ENCODE measurements at places on chromosomes 5 and 9. TPM values are rescaled to one million over a fixed set of nuclear protein-coding genes. Genes with fewer than 3 reads are reported as not detected.

DNA sequence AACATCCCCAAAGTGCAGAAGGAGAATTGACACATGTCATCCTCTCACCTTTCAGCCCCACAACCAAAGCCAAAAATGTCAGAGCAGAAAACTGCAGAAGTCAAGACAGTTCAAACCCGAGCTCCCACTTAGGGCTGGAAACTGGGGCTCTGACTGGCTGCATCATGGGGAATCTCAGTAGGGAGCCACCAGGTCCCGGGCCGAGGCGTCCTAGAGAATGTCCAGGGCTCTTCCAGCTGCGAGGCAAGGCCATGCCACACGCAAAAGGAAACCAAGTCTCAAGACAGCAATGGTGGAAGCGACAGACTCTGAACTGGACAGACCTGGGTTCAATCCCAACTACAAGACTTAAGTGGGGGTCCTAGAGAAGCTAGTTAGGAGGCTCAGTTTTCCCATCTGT lies 13.8 kb downstream of the SH3PXD2B start:
- no peak for DNase-seq

- no peak for DNase-seq
Measured at GRCh38 chr5:82111191-82111590, 139.4 kb downstream of the ATG10 start.

DNA sequence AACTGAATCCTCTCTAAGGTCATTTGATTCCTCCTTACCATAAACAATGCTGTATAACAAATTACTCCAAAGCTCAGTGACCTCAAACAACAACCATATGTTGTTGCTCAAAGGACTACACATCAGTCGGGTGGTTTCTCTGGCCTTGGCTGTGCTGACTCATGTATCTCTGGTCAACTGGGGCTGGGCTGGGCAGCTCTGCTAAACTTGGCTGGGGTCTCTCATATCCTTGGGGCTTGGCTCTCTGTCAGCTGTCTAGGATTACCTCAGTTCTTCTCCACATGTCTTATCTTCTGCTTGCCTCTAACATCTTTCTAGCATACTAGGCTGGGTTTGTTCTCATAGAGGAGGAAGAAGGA lies 86.4 kb downstream of the GALNT10 start:
- DNase-seq, result peak; percentile 78

GLRA1 gene
- not detected for polyA plus RNA-seq

ACTBL2 gene
- not detected for polyA plus RNA-seq

Data from muscle of arm (tissue), 14 donors.